Skeletal muscle cell (primary cell): ENCODE measurements at places on chromosomes 1 and 21.

DNA sequence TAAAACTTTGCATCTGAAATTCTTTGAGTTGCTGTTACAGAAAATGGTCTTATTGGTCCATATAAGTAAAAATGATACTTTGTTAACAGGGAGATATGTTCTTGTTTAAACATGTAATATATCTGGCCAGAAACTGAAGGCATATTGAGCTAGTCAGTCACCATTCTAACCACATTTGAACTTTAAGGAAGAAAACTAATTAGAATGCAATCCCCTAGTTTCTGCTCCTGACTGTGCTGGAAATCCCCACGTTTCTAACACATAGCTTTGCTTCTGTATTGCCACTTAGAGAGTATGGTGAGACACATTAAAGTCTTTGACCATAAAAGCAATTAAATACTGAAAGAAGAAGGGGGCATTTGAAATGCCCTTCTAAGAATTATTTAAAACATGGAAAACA lies 32.1 kb upstream of the HIVEP3 start:
- DNase-seq = no peak

GRCh38 chr21:14452727-14453241 lies 69.8 kb upstream of the HSPA13 start:
- DNase-seq = no peak

- no peak for DNase-seq
Measured at GRCh38 chr1:200905411-200906052, 10.8 kb downstream of the INAVA start.

DNA sequence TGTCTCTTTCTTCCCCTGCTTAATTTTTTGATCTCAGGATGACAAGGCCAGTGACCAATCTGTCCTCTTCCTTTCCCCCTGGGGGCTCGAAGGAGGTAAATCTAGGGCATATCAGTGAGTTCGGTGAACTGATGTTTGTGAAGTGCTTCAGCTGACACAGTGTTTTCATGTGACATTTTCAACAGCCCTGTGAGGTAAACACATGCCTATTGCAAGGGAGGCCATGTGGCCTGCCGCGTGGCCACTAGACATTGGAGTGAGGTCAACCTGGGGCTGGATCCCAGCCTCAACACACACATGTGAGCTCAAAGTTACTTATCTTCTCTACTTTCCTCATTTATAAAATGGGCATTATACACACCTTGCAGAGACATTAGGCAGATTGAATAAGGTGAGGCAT lies 126.3 kb downstream of the PLPP3 start:
- no peak for DNase-seq

GRCh38 chr1:2348346-2349325 lies 42.7 kb downstream of the MORN1 start:
- DNase-seq = no peak

DNA sequence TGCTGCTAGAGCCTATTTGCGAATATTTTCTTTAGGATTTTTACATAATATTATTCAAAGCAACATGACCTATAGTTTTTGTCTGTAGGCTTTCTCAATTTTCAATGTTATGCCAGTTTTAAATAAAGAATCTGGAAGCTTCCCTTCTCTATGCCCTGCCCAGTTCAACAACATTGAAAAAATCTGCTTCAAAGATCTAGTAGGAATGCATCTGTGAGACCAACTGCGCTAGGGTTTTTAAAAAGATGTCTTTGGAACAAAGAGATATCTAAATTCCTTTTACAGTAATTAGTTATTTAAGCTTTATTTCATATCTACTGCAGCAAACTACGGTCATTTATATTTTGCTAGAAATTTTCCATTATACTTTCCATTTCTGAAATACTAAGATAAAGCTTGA lies 25.7 kb downstream of the HEATR1 start:
- DNase-seq = no peak

DNA sequence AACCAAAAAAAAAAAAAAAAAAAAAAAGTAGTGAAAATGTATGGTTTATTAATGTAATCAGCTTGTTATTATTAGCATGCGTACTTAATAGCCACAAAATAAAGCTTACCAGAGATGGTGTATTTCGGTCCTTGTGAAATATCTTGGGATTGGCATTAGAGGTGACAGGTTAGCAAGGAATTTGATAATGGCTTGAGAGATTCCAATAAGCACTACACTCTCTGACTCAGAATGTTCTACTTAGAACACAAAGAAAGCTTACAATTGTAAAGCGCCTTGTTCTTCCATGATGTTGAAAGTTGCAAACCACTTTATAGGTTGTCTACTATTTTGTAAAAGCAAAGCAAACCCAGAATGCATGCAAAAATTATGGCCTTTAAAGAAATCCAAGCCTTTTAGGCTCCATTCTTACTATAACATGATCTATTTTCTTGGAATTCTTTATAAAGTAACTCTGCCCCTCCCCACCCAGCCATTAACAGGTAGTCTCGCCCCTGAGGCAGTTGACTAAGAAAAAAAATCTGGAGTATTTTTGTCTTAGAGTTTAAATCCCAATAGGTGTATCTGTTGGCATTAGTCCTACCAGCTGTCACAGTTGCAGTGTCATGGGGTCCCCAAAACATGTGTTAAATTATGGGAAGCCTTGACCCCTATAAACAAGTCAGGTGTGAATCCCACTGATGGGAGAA lies 129.2 kb downstream of the DHRS3 start:
- DNase-seq = no peak
